Mesenteric fat pad (tissue), 1 donor: ENCODE measurements at places on chromosomes 1 and 21. TPM values are rescaled to one million over a fixed set of nuclear protein-coding genes. Genes with fewer than 3 reads are reported as not detected.

DNA sequence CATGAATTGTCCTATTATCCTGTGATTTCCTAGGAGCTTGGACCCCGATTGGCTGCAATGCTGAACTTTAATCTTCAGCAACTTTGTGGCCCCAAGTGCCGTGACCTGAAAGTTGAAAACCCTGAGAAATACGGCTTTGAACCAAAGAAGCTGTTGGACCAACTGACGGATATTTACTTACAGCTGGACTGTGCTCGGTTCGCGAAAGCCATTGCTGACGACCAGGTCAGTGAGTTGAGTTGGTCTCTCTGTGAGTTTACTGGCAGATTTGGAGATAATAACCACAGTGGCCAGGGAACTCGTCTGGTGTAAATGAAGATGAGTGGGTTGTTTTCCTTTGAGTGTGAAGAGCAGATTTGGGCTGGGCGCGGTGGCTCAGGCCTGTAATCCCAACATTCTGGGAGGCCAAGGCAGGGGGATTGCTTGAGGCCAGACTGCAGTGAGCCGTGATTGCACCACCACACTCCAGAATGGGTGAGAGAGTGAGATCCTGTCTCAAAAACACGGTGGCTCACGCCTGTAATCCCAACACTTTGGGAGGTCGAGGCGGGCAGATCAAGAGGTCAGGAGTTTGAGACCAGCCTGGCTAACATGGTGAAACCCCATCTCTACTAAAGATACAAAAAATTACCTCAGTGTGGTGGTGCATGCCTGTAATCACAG, 39.1 kb upstream of the KIF1B start:
- peak; percentile 57 for DNase-seq

RAB7B gene
- 6.0 TPM for total RNA-seq

- DNase-seq: no peak
Observed at GRCh38 chr1:91883470-91883869, 2.5 kb downstream of the TGFBR3 start.

- DNase-seq: no peak
Observed at GRCh38 chr1:100239961-100240360, 9.7 kb downstream of the DBT start.
